ENCODE measurements at places on chromosomes 4 and X.

DNA sequence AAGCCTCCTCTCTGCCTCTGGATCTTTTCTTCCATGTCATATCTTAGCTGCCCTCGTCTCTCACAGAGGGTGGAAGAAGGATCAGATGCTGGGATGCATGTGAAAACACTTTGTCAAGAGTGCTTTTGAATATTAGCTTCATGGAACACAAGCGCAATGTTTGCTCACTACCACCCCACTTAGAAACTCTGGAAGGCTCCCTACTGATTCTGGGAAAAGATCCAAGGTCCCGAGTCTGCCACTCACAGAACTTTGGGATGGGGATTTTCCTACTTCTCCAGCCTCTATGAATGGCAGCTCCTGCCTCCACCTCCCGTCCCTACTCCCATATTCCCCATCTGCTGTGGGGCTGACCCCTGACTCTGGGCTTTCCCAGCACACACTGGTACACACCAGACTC is 40.2 kb upstream of the CRMP1 start:
- DNase-seq = no peak

DNA sequence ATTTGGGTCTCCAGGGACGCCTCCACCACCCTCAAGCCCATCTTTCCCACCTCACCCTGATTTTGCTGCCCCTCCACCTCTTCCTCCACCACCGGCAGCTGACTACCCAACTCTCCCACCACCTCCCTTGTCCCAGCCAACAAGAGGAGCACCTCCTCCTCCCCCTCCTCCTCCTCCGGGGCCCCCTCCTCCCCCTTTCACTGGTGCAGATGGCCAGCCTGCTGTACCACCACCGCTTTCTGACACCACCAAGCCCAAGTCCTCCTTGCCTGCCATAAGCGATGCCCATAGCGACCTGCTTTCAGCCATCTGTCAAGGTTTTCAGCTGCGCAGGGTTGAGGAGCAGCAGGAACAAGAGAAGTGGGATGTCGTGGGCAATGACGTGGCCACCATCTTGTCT is 32.4 kb upstream of the ZNF81 start:
- no peak for DNase-seq

DNA sequence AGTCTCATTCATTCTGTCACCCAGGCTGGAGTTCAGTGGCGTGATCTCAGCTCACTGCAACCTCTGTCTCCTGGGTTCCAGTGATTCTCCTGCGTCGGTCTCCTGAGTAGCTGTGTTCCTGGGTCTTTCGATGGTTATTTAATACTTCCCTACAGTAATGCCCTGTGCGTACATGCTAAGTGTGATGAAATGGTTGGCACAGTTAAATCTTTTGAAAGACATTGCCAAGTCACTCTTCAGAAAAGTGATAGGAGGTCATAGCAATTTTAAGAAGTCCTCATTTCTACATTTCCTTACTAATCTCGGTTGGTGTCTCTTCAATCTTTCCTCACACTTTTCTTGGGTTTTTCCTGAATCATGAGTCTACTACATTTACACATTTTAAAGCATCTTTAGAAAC is 14.4 kb downstream of the HTT-AS start:
- no peak for DNase-seq

DNA sequence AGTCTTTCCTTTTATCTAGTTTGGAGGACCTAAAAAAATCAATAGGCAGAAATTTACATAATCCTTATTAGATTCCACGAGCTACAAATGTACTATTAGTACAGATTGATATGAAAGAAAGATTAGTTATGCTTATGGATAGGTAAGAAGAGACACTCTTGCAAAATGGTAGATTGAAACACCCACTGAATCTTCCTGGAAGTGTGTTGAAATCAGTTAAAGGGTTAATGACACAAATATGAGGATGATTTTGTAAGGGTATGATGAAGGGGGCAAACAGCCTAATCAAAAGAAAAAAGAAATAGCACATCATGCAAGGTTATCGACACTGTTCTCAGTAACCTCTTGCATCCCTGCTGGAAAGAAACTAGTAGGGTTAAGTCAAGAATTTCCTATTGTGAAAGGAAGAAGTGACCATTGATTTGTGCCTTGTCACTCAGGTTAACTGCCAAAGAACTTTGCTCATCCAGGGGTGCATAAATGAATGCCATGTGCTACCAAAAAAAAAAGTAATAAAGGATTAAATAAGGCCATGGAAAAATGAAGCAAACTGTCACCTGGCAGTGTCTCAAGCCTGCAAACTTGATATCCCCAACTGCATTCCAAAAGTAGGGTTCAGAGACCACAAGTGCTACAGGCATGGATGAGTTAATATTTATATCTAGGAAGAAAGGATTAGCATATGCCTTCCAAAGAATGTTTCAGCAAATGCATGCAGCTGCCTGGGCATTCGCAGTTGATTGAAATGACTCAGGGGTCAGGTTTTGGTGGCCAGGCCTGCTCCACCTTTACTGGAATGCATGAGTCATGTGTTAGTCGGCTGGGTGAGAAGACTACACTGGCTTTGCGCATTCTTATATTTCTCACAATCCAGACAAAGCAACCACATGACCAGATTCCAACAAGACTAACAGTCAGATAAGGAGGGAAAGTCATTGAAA is 78.3 kb upstream of the ATXN3L start:
- DNase-seq = peak; percentile 23
